Heart right ventricle (tissue), 16 donors: ENCODE measurements at places on chromosomes 13 and 19. TPM values are rescaled to one million over a fixed set of nuclear protein-coding genes. Genes with fewer than 3 reads are reported as not detected.

- no peak overlapping the region for H3K4me3 ChIP-seq
- H3K36me3 ChIP-seq = no peaks in the 10 kb centered on the region
- H3K27me3 ChIP-seq = peaks cover 13% of the 10 kb centered on the region
- DNase-seq = no peak
- peaks cover 4% of the 10 kb centered on the region for H3K4me1 ChIP-seq
- H3K27ac ChIP-seq = no peak overlapping the region
Measured at GRCh38 chr19:48928164-48929025, 5.1 kb upstream of the DHDH start.

DNA sequence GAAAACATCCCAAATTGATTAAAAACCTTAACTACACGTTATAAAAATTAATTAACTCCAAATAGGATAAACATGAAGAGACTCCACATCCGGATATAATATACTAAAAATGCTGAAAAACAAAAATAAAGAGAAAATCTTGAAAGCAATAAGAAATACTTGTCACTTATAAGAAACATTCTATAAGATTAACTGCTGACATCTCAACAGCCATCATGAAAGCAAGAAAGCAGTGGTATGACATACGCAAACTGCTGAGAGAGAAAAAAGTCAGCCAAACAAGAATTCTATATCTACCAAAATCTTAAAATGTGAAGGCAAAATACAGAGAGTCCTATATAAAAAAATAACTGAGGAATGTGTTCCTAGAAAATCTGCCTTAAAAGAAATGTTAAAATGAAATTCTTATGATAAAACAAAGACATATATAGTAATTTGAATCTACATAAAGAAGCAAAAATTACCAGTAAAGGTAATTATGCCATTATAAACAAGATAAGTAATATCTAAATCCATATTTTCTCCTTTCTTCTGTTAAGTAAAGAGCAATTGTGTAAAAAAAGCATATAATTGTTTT is 1851.1 kb downstream of the PCDH9 start:
- no peaks in the 10 kb centered on the region for H3K27me3 ChIP-seq
- no peak for DNase-seq
- H3K4me1 ChIP-seq = no peaks in the 10 kb centered on the region
- no peaks in the 10 kb centered on the region for H3K36me3 ChIP-seq
- no peak overlapping the region for H3K27ac ChIP-seq

- no peak overlapping the region for H3K27ac ChIP-seq
- no peak for DNase-seq
- H3K4me3 ChIP-seq = no peak overlapping the region
- no peaks in the 10 kb centered on the region for H3K27me3 ChIP-seq
- H3K4me1 ChIP-seq = peaks cover 14% of the 10 kb centered on the region
Measured at GRCh38 chr13:91355099-91355825, 7.8 kb downstream of the MIR17HG start.

- no peaks in the 10 kb centered on the region for H3K4me1 ChIP-seq
- no peak overlapping the region for H3K27ac ChIP-seq
- H3K4me3 ChIP-seq = no peak overlapping the region
- no peak for DNase-seq
- H3K27me3 ChIP-seq = no peaks in the 10 kb centered on the region
- H3K36me3 ChIP-seq = peaks cover 69% of the 10 kb centered on the region
Measured at GRCh38 chr19:9658769-9659168, 16.1 kb downstream of the ZNF562 start.

DNA sequence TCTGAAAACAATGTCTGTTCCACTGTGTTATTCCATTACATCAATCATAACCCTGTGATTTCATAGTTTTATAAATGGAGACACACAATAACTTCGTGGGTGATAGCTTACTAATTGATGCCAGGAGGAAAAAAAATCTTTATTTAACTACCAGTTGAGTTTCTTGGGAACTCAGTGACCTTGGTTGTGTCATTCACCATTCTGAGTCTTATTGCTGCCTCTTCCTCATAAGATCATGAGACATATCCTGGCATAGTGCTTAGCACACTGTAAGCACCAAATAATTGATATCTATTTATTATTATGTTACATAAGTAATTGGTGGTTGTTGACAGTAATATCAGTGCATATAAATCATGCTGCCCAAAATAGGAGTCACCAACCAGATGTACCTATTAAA is 39.1 kb upstream of the SIN3B start:
- H3K4me3 ChIP-seq = no peak overlapping the region
- H3K4me1 ChIP-seq = no peaks in the 10 kb centered on the region
- H3K36me3 ChIP-seq = no peaks in the 10 kb centered on the region
- no peak for DNase-seq
- H3K27me3 ChIP-seq = no peaks in the 10 kb centered on the region

DNA sequence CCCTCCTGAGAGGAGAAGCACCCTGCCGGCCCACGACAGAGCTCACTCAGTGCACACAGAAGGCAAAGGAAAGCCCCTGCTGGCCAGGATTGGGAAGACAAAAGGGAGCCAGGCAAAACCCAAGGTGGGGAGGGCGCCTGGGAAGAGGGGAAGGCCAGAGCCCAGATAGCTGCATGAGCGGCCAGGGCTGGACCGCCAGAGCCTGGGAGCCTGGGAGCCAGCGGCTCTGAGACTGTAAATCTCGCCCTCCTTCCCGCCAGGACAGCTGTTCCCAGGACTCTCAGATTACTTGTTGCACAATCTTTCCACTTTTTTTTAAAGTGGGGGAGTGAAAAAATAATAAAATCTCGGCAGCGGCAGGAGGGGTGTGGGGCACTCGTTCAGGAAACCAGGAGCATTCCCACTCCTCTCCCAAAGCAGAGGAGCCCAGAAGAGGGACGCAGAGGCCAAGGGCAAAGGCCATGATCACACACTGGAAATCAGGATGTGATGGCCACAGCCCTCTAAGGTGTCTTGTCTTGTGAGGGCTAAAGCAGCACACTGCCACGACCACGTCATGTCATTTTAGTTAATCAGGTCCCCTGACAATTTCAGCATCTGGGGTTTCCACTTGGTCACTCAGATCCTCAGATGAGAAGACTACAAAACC is 19.6 kb upstream of the EPHX3 start:
- DNase-seq = peak; percentile 86
- peaks cover 63% of the 10 kb centered on the region for H3K4me1 ChIP-seq
- peak overlapping the region; percentile 30 for H3K4me3 ChIP-seq
- peak overlapping the region; percentile 89 for H3K27ac ChIP-seq
- no peaks in the 10 kb centered on the region for H3K27me3 ChIP-seq
- peaks cover 40% of the 10 kb centered on the region for H3K36me3 ChIP-seq

GRCh38 chr13:113862931-113863523 is 849 bp downstream of the GAS6 start:
- peak overlapping the region; percentile 89 for H3K4me3 ChIP-seq
- no peaks in the 10 kb centered on the region for H3K36me3 ChIP-seq
- H3K4me1 ChIP-seq = peaks cover 16% of the 10 kb centered on the region
- H3K27me3 ChIP-seq = no peaks in the 10 kb centered on the region
- DNase-seq = no peak
- peak overlapping the region; percentile 92 for H3K27ac ChIP-seq

DNA sequence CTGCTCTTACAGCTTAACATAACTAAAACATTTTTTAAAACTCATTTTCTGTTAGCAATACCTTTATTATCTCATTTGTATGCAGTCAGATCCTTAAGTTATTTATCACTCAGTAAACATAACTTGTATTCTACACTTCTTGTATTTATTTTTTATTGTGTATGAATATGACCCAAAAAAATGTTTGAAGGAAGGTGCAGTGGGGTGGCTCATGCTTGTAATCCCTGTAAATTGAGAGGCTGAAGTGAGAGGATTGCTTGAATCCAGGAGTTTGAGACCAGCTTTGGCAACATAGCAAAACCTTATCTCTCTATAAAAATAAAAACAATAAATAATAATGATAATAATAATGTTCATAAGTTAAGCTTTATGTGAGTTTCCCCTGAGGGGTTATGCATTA is 1004.8 kb downstream of the SLITRK5 start:
- H3K4me1 ChIP-seq = no peaks in the 10 kb centered on the region
- no peak overlapping the region for H3K27ac ChIP-seq
- DNase-seq = no peak
- H3K36me3 ChIP-seq = no peaks in the 10 kb centered on the region
- H3K27me3 ChIP-seq = no peaks in the 10 kb centered on the region

DNA sequence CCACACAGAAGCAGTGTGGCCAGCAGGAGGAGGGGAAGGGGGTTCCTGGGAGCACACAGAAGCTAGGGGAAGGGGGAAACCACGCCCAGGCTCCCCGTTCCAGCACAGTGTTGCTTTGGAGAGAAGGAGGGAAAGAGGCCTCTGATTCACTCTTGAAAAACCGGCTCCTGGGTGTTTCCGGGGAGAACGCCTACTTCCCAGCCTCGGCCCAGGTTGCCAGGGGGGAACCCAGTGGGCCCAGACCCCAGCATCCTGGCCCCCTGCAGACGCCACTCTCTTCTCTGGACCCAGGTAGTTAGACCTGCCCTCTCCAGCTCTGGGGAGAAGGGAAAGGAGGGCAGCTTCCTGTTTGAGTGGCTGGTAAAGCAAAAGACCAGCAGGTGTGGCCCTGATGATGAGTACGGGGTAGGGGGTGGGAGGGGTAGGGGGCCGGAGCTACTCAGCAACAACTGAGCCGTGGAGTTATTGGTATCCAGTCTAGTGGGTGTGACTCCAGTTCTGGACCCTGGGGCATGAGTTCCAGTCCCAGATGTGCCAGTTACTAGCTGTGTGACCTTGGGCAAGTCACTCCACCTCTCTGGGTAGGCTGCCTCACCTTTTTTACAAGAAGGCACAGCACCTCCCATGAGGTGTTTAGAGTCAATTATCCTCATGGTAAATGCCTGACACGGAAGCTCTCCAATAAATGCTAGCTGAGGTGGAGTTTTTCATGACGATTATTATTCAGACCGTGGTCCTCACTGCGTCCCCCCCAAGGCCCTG is 836 bp downstream of the GIPC1 start:
- H3K27me3 ChIP-seq = no peaks in the 10 kb centered on the region
- peaks cover 36% of the 10 kb centered on the region for H3K4me1 ChIP-seq
- no peak for DNase-seq
- peak overlapping the region; percentile 75 for H3K27ac ChIP-seq
- H3K36me3 ChIP-seq = peaks cover 26% of the 10 kb centered on the region
- peak overlapping the region; percentile 79 for H3K4me3 ChIP-seq

DNA sequence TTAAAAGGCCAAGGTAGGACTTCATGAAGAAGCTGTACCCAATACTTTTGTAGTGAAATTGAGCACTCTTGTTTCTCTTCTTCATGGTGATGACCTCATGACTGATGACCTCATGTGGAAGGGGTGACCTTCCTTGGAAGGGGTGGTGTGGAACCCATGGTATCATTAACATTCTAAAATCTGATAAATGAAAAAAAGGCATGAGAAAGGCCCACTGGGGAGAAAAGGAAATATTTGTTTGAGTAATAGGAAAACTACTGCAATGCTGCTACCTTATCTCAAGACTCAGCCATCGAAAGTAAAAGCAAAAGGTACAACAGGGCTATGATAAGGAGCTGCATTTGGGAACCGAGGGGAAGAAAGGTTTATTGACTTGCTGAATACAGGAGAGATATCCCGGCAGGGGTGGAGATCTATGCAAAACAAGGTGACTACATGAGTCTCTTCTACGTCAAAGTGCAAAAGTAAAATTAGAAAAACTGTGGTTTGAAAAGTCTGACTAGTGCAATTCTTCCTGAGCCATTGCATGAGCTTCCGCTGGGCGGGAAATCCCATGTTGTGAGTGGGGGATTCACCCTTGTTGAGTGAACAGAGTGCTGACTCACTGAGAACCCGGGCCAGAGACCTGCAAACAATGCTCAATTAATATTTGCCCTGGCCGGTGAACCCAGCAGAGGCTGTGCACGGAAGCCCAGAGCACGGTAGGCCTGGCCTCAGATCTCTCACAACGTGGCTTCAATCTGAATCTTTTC is 138.9 kb upstream of the RFC3 start:
- H3K4me1 ChIP-seq = peaks cover 24% of the 10 kb centered on the region
- H3K27ac ChIP-seq = peak overlapping the region; percentile 66
- H3K27me3 ChIP-seq = no peaks in the 10 kb centered on the region

- DNase-seq = no peak
- no peak overlapping the region for H3K27ac ChIP-seq
- no peaks in the 10 kb centered on the region for H3K36me3 ChIP-seq
- peaks cover 24% of the 10 kb centered on the region for H3K4me1 ChIP-seq
- no peaks in the 10 kb centered on the region for H3K27me3 ChIP-seq
Measured at GRCh38 chr13:67083519-67083918, 146.6 kb downstream of the PCDH9 start.

GRCh38 chr13:89660752-89661151 is 1686.7 kb upstream of the MIR17HG start:
- no peaks in the 10 kb centered on the region for H3K4me1 ChIP-seq
- H3K27ac ChIP-seq = no peak overlapping the region
- H3K27me3 ChIP-seq = no peaks in the 10 kb centered on the region
- no peak overlapping the region for H3K4me3 ChIP-seq
- H3K36me3 ChIP-seq = no peaks in the 10 kb centered on the region
- DNase-seq = no peak

GRCh38 chr13:110149036-110149435 is 157.9 kb downstream of the COL4A1 start:
- H3K27ac ChIP-seq = no peak overlapping the region
- peaks cover 81% of the 10 kb centered on the region for H3K36me3 ChIP-seq
- no peaks in the 10 kb centered on the region for H3K4me1 ChIP-seq
- H3K4me3 ChIP-seq = no peak overlapping the region
- no peak for DNase-seq

DNA sequence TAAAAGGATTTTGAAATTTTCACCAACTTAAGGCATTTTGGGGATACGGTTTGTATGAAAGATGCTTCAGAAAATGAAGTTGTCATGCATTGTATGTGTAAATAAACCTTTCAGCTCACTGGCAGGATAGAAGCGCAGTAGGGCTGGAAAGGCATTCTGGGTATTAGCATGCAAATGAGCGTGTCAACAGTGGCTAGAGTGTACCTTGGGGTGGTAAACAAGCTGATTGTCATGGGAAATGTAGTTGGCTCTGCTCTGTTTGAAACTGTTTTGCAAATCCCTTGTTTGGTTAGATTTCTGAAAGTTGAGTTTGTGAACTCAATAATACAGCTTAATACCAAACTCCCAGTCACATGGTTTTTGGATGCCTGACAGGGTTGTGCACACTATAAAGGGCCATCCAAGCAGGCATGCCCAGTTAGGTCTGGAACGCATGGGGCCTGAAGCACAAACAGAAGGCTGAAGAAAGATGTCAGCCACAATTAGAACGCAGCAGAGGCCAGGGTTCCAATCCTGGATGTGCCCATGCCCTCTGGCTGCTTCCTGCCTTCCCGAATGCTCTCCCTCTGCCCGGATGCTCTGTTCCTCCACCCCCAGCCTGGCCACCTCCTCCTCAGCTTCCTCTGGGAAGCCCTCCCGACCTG is 14.6 kb downstream of the GSX1 start:
- no peak overlapping the region for H3K27ac ChIP-seq
- H3K4me3 ChIP-seq = no peak overlapping the region
- H3K4me1 ChIP-seq = no peaks in the 10 kb centered on the region

GRCh38 chr13:80239116-80239515 is 101.8 kb downstream of the SPRY2 start:
- no peaks in the 10 kb centered on the region for H3K36me3 ChIP-seq
- no peak overlapping the region for H3K27ac ChIP-seq
- H3K4me1 ChIP-seq = peaks cover 14% of the 10 kb centered on the region
- no peak overlapping the region for H3K4me3 ChIP-seq
- no peaks in the 10 kb centered on the region for H3K27me3 ChIP-seq

- DNase-seq = peak; percentile 66
- peaks cover 9% of the 10 kb centered on the region for H3K4me1 ChIP-seq
- peaks cover 22% of the 10 kb centered on the region for H3K36me3 ChIP-seq
- H3K27me3 ChIP-seq = no peaks in the 10 kb centered on the region
- peak overlapping the region; percentile 80 for H3K4me3 ChIP-seq
Measured at GRCh38 chr19:49512970-49513745, 697 bp downstream of the FCGRT start.

ACP7 gene
- total RNA-seq = not detected

ZNF134 gene
- total RNA-seq = 15.2 TPM

PLK5 gene
- total RNA-seq = not detected

CATSPERD gene
- total RNA-seq = not detected

SLC6A16 gene
- total RNA-seq = 1.00 TPM

FAM124A gene
- 8.9 TPM for total RNA-seq

C1QTNF9B gene
- total RNA-seq = 0.79 TPM

ZNF44 gene
- total RNA-seq = 10.8 TPM

VAV1 gene
- 0.73 TPM for total RNA-seq

PDX1 gene
- not detected for total RNA-seq
